ENCODE measurements at places on chromosomes 6 and 20.

DNA sequence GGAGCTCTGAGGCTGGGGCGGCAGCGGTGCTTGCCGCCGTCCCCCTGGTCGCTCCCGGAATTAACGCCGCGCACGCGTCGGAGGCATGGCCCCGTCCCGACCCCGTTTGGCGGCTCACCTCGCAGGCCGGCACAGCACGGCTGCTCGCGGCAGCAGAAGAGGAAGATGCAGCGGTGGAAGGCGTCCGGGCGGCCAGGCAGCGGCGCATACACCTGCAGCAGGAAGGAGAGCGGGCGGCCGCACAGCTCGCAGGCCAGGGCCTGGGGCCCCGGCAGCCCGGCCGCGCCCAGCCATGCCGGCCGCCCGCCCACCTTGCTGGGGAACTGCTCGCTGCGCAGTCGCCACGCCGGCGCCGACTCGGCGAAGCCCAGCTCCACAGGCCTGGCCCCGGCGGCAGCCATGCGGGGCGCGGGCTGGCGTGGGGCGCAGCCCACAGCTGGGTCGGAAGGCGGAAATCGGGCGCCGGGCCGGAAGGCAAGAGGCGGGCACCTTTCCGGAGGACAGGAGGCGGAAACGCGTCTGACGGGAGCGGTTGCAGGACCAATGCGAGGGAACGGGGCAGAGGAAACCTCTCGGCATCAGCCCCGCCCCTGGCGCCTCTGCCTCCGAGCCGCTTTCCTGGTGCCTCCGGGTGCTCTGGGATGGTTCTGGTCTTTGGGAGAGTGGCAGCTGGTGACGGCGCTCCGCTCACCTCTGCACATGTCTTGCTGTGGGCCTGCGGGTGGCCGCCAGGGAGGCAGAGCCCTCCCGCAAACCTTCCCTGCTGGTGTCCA is at the start of gene PDCD2:
Gene PDCD2 (minus strand): TSS at position 457 of the 773 bp plus-strand sequence. CDS start 56 bp downstream, at position 401.
- peak; percentile 95 for DNase-seq

GRCh38 chr6:154602708-154603107 is 92.2 kb upstream of the CNKSR3 start:
- DNase-seq = no peak

- DNase-seq = no peak
Observed at GRCh38 chr6:113489952-113490746, 367.0 kb upstream of the MARCKS start.

DNA sequence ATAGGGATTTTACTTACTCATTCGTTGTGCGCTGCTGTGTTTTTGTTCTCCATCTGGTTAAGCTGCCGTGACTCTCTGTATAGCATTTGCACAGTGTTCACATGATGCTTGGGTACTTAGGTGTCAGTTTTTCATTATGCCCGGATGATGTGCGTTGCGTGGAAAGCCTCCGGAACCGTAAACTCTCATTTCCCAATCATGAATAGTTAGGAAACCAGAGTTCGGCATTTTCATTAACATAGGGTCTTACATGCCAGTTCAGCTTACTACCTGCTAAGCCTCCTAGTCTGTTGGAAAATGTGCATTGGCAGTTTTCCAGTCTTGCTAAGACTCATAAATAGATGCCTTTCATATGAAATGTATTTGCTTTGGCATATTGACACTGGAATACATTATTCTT is 483.4 kb upstream of the FLRT3 start:
- DNase-seq = no peak

GRCh38 chr6:149140137-149140909 is 177.2 kb upstream of the TAB2 start:
- DNase-seq = peak; percentile 57

GRCh38 chr20:59153832-59154231 is 9.8 kb upstream of the ZNF831 start:
- no peak for DNase-seq

- DNase-seq = no peak
Observed at GRCh38 chr6:20569000-20569610, 34.8 kb downstream of the CDKAL1 start.

- DNase-seq = no peak
Observed at GRCh38 chr20:41927655-41928054, 309.5 kb upstream of the CHD6 start.

DNA sequence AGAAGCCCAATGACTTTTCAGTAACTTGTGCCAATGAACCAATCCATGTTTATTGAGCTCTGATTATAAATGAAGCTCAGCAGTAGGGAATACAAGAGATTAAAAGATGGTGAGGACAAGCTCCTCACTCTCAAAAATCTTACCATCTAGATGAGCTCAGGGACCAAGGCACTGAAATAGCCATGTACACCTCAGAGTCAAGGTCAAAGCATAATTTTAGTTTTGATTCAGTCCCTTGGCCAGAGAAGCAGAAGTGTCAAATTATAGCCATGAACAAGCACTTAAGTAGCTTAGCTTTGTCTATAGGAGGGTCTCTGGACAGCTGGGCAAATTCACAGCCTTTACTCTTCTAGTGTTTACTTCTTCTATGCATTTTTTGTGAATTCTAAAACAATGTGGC is 131.0 kb upstream of the DTNBP1 start:
- DNase-seq = no peak

- no peak for DNase-seq
Observed at GRCh38 chr6:47714802-47715201, 16.4 kb downstream of the ADGRF4 start.

DNA sequence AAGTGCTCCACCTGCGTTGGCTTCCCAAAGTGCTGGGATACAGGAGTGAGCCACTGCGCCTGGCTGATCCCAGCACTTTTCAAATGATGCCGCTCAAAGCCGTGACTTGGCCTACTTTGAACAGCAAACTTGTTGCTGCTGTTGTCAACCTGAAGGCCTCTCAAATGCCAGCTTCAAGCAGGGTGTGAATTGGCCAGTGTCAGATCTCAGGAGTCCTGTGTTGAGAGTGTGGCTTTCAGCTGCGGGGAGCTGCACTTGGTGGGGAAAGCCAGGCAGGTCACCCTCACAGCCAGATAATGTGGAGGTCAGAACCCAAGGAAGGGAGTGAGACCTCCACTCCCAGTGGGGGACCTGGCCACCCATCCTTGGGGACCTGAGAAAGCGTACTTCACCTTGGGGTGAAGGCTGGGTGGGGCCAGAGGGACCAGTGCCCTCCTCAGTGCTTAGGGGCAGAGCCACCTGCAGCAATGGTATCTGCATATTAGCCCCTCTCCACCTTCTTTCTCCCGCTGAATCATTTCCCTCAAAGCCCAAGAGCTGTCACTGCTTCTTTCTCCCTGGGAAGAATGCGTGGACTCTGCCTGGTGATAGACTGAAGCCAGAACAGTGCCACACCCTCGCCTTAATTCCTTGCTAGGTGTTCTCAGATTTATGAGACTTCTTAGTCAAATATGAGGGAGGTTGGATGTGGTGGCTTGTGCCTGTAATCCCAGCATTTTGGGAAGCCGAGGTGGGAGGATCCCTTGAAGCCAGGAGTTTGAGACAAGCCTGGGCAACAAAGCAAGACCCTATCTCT is 19.1 kb upstream of the PANK2 start:
- no peak for DNase-seq

GRCh38 chr20:14245368-14245970 is 91.9 kb downstream of the FLRT3 start:
- no peak for DNase-seq

Measured in activated CD4-positive, alpha-beta T cell treated with anti-CD3 and anti-CD28 coated beads, Interleukin-2, amount 10 ng/mL, durations not matched to agents 7 days and 5 days (primary cell).